ENCODE measurements at places on chromosomes 13 and 19. TPM values are rescaled to one million over a fixed set of nuclear protein-coding genes. Genes with fewer than 3 reads are reported as not detected.

DNA sequence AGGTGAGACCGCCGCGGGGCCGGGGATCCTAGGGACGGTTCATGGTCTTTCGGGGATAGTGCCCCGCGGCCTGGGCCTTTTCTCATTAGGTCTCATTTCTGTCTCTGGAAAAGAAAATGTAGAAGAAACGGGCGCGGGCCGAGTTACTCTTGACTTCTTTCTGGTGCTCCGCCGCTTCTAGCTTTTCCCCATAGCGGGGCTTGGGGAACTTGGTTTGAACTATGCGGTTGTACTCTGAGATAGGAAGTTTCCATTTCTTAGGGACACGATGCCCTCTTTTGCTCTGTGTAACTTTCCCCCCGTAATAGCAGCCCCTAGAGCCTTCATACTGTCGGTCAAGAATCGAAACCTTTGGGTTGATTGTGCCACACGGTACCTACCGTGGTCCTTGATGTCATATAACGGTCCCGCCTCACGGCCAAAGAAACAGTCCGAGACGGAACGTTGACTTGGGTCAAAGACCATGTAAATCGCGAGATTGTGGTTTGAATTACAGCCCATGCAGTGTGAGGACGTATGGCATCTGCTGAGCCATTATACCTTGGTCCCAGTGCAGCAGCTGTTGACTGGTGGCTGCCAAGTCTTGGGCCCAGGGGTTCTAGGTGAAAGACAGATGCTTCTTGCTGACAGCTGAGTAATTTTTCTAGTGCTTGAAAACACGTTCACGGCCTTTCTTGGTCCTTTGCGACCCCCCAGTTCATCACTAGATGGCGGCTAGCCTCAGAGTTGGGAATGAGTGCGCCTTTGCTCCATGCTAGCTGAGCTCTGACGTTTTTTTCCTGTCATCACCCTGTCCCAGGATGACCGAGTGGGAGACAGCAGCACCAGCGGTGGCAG lies 487 bp downstream of the RPS5 start:
- H3K27ac ChIP-seq: peak overlapping the region; percentile 13
- no peaks in the 10 kb centered on the region for H3K27me3 ChIP-seq
- H3K4me1 ChIP-seq: peaks cover 18% of the 10 kb centered on the region
- H3K36me3 ChIP-seq: peaks cover 56% of the 10 kb centered on the region
- DNase-seq: no peak

GRCh38 chr19:46542428-46543230 lies 47.0 kb upstream of the PNMA8B start:
- H3K36me3 ChIP-seq: no peaks in the 10 kb centered on the region
- no peaks in the 10 kb centered on the region for H3K4me1 ChIP-seq
- H3K4me3 ChIP-seq: no peak overlapping the region
- peak; percentile 89 for DNase-seq
- H3K27me3 ChIP-seq: no peaks in the 10 kb centered on the region
- H3K27ac ChIP-seq: no peak overlapping the region

DNA sequence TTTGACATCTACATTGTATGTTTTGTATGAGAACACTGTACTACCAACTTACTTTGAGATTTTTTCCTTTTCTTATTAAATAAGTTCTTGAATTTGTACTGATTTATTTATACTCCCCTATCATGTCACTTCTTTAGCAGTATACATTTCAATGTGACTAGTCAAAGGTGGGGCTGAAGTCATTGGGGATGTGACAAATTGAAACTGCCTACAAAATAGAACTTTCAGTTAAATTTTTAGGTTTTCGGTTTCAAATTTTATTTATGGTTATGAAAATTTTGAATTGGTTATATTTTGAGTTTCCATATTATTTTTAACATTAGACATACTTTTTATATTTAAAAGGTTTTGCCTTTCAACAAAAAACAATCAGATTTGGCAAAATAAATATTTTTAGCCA lies 221.6 kb downstream of the NBEA start:
- H3K27ac ChIP-seq: no peak overlapping the region
- H3K4me3 ChIP-seq: no peak overlapping the region
- no peak for DNase-seq
- no peaks in the 10 kb centered on the region for H3K36me3 ChIP-seq

GRCh38 chr19:24127601-24128000 lies 40.6 kb downstream of the ZNF254 start:
- H3K4me3 ChIP-seq: no peak overlapping the region
- no peak for DNase-seq
- H3K4me1 ChIP-seq: no peaks in the 10 kb centered on the region
- no peaks in the 10 kb centered on the region for H3K27me3 ChIP-seq

GRCh38 chr13:26442541-26442940 lies 114.9 kb upstream of the WASF3 start:
- H3K4me3 ChIP-seq: no peak overlapping the region
- H3K27me3 ChIP-seq: no peaks in the 10 kb centered on the region
- H3K27ac ChIP-seq: no peak overlapping the region
- no peak for DNase-seq
- H3K4me1 ChIP-seq: no peaks in the 10 kb centered on the region
- H3K36me3 ChIP-seq: no peaks in the 10 kb centered on the region

GRCh38 chr13:102530751-102531150 lies 66.0 kb upstream of the TPP2 start:
- no peak for DNase-seq
- no peak overlapping the region for H3K4me3 ChIP-seq
- no peaks in the 10 kb centered on the region for H3K27me3 ChIP-seq
- no peaks in the 10 kb centered on the region for H3K4me1 ChIP-seq
- no peak overlapping the region for H3K27ac ChIP-seq

GRCh38 chr19:20315543-20315942 lies 148.5 kb downstream of the ZNF486 start:
- H3K27ac ChIP-seq: no peak overlapping the region
- no peak overlapping the region for H3K4me3 ChIP-seq
- H3K4me1 ChIP-seq: no peaks in the 10 kb centered on the region
- H3K27me3 ChIP-seq: no peaks in the 10 kb centered on the region
- no peak for DNase-seq
- no peaks in the 10 kb centered on the region for H3K36me3 ChIP-seq

GRCh38 chr19:7605490-7606222 lies 10.0 kb downstream of the CAMSAP3 start:
- H3K36me3 ChIP-seq: no peaks in the 10 kb centered on the region
- H3K4me3 ChIP-seq: no peak overlapping the region

DNA sequence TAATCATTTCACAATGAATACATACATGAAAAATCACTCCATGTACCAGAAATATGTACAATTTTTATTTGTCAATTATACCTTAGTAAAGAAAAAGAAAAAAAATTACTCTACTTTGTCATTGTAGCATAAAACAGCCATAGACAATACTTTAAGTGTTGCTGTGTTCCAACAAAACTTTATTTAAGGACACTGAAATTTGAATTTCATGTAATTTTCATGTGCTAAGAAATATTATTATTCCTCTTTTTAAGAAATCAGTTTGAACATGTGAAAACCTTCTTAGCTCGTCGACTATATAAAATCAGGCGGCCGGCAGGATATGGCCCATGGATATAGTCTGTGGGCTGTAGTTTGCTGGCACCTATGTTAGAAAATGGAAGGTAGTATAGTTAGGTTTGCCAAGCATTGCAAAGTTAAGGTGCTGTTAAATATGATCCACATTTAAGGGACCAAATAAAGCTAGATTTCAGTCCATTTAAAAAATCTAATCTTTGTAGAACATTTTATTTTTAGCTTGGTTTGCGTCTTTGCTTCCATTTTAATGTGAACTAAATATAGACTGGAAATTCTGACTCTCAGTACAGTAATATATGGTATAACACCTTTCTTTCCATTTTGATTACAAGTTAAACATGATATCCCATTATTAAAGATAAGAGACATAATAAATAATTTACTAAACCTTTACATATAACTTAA lies 6.5 kb downstream of the DGKH start:
- no peak overlapping the region for H3K27ac ChIP-seq
- H3K36me3 ChIP-seq: peaks cover 9% of the 10 kb centered on the region
- no peaks in the 10 kb centered on the region for H3K4me1 ChIP-seq
- H3K4me3 ChIP-seq: no peak overlapping the region

DNA sequence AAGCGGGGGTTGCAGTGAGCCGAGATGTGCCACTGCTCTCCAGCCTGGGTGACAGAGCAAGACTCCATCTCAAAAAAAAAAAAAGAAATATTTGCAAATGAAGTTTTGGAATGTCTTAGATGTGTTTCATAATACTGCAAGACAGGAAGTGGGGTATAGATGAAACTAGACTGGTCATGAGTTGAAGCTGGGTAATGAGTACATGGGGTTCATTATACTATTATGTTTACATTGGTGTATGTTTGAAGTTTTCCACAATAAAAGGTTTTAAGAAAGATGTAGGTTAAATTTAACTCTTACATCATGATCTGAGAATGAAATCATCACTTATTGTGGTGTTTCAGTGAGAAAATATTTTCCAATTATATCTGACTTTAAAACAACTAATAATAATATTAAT lies 19.0 kb downstream of the FNDC3A start:
- no peak overlapping the region for H3K4me3 ChIP-seq
- H3K27ac ChIP-seq: no peak overlapping the region
- no peaks in the 10 kb centered on the region for H3K4me1 ChIP-seq
- DNase-seq: no peak
- no peaks in the 10 kb centered on the region for H3K27me3 ChIP-seq
- peaks cover 18% of the 10 kb centered on the region for H3K36me3 ChIP-seq

DNA sequence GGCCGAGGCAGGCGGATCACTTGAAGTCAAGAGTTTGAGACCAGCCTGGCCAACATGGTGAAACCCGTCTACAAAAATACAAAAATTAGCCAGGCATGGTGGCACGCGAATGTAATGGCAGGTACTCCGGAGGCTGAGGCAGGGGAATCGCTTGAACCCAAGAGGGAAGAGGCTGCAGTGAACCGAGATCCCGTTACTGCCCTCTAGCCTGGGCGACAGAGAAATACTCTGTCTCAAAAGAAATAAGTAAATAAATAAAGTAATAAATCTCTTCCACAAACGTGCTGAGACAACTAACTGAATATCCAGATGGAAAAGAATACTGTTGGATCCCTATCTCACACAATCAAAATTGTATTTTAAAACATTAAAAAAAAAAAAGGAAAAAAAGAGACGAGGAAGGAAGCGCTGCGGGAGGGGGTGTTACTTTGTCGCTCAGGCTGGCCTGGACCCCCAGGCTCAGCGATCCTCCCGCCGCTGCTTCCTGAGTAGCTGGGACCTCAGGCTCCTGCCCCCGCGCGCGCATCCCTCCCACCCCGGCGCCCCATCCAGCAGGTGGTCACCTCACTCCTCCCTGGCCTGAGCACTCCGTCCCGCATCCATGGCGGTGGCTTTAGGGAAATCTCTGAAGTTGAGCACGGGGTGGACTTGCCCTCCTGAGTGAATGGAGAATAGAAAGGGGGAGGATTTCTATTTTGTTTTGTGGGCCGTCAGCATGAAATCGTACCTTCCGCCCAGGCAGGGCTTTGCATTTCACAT lies 628 bp upstream of the ZNF813 start:
- DNase-seq: no peak
- no peaks in the 10 kb centered on the region for H3K4me1 ChIP-seq
- H3K36me3 ChIP-seq: 0 out of 2 replicates have a peak, but pooled peaks cover 2% of the 10 kb centered on the region
- no peak overlapping the region for H3K27ac ChIP-seq
- no peaks in the 10 kb centered on the region for H3K27me3 ChIP-seq

DNA sequence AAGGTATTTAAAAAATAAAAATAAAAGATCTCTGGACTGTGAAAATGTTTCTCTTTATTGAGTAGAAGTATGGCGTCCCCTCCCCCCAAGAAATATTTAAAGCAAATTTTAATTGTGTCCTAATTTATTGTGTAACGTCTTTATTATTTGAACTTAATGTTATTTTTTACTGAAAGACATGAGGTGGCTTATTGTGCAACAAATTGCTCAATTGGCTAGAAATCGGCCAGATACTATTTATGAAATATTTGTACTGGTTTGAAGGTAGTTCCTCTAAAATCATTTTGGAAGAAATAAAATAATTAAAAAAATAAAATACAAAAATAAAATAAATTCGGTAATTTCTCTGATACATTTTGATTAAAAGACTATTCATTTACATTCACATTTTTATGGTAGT lies 162.3 kb downstream of the DACH1 start:
- H3K27me3 ChIP-seq: no peaks in the 10 kb centered on the region
- H3K4me3 ChIP-seq: no peak overlapping the region
- DNase-seq: no peak
- H3K27ac ChIP-seq: no peak overlapping the region
- no peaks in the 10 kb centered on the region for H3K4me1 ChIP-seq
- H3K36me3 ChIP-seq: no peaks in the 10 kb centered on the region

DNA sequence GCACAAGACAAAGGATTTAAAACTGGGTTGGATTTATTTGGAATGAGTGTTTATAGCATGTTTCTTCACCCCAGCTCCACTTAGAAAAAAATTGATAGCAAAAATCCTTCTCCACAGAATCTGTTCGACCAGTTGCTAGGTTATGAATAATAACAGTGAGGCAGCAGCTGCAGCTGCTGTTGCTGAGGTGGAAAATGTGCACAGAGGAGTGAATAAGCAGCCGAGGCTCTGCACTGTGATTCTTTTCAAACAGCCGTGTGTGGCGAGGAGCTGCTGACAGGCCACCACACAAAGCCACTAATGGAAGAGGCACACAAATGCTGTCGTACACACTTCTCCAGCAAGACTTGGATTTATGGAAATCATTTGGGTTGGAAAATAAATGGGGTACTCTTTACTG lies 6.4 kb upstream of the RASL11A start:
- no peak overlapping the region for H3K4me3 ChIP-seq
- H3K4me1 ChIP-seq: no peaks in the 10 kb centered on the region
- no peak for DNase-seq
- no peaks in the 10 kb centered on the region for H3K27me3 ChIP-seq

DNA sequence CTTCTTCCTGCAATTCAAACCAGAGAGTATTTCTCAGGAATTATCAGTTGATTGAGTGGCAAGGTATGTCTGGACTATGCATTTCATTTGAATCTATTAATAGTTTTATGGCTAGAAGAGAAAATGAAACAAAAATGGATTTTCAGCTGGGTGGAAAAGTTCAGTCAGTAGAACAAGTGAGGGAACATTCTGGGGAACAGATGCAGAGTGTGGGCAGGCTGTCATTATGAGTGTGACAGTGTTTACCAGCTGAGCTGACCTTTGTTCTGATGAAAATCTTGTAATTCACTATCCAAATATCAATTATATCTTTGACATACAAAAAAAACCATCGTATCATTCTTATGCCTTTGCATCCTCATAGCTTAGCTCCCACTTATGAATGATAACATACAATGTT lies 2.6 kb upstream of the CLC start:
- DNase-seq: no peak
- no peak overlapping the region for H3K4me3 ChIP-seq
- H3K27ac ChIP-seq: no peak overlapping the region
- H3K4me1 ChIP-seq: no peaks in the 10 kb centered on the region
- peaks cover 25% of the 10 kb centered on the region for H3K27me3 ChIP-seq

DNA sequence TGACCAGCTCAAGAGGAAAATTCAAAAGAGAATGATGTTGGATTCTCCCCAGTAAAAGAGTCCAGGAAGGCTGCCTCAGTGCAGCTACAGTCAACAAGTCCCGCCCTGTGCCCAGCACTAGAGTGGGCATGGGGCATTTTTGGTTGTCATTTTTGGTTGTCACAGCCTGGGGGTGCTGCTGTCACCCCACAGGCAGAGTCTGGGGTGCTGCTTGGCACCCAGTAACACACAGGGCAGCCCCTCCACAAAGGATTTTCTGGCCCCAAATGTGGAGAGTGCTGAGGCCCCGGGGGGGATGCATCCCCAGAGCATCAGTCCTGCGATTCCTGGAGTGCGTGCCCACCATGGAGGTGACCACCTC lies 28.2 kb upstream of the TMEM255B start:
- no peak overlapping the region for H3K4me3 ChIP-seq
- peaks cover 18% of the 10 kb centered on the region for H3K27me3 ChIP-seq
- DNase-seq: no peak
- no peak overlapping the region for H3K27ac ChIP-seq
- no peaks in the 10 kb centered on the region for H3K4me1 ChIP-seq

SIAH3 gene
- 0.08 TPM for total RNA-seq

PSG5 gene
- 0.82 TPM for total RNA-seq

FXYD1 gene
- total RNA-seq: not detected

NDUFA13 gene
- total RNA-seq: 130 TPM

CEACAM21 gene
- total RNA-seq: not detected

TNFSF9 gene
- total RNA-seq: 18.2 TPM

TNNI3 gene
- total RNA-seq: not detected
